ENCODE measurements at places on chromosomes 3 and 15.

DNA sequence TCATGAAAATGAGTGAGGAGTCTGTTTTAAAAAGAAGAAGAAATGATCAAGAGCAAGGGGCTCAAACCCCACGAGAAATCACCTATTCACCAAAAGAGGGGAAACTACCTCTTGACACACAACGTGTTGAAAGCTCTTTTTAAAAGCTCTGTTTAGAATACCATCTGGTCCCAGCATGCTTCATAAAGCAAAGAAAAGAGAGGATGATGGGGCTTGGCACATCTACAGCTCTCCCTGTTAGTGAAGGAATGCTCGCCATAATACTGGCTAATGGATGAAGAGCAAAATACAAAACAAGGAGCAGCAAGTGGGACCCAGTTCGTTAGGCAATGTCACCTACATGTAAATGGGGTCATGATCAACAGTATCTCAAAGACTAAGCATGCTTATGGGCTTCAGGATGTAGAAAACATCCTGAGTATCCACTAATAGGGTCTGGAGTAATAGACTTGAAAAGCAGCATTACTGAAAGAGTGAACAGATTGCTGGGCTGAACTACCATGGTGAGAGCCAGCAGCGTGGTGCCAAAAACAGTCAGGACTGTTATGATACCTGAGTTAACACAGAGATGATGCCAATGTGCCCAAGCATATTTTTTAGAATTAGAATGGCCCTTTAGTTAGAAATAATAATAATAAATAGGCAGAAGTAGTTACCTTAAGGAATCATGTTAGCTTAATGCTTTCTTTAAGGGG lies 159.7 kb upstream of the POU1F1 start:
- no peak for DNase-seq

GRCh38 chr3:160565442-160566403 lies at the start of gene KPNA4:
KPNA4 (minus strand) TSS chr3:160565571; CDS start chr3:160565282, 289 bp downstream.
- peak; percentile 98 for DNase-seq

GRCh38 chr15:31328969-31329639 lies 2.5 kb downstream of the KLF13 start:
- no peak for DNase-seq

DNA sequence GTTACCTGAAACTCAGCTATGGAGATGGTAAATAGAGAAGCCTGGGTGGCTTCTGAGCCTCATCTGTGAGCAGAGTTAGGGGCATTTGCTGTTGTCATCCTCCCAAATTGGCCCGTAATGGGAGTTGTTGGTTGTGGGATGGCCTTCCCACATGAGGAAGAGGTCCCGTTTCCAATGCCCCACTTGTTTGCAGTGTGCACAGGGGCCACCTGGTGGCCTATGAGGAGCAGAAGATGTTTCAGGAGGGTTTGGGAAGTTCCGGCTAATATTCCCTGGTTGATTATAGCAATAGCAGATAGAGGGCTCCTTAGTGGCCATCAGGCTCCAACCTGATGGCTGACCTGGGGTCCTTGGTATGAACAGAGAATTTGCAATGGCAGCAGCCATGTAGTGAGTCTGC lies 1546.5 kb downstream of the OTOL1 start:
- DNase-seq, result peak; percentile 2

- DNase-seq, result no peak
Measured at GRCh38 chr3:182606905-182607504, 186.3 kb upstream of the ATP11B start.

DNA sequence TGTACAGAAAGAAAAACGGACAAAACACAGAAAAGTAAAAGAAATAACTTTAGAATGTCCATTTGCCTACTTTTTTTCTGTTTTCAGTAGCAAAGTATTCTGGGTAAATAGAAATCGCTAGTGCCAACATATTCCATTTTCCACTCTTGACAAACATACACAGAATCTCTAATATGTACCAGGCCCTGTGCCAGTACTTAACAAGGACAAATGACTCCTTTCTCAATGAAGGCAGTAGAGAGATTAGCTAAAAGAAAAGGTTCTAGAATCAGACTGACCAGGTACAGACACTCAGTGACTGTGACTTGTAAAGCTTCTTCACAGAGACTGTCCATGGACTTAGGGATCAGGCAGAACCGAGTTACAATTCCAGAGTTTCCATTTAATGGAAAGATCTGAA lies 165.8 kb upstream of the STAC start:
- peak; percentile 36 for DNase-seq

GRCh38 chr3:138065949-138066348 lies 49.5 kb downstream of the DZIP1L start:
- no peak for DNase-seq

- DNase-seq, result peak; percentile 65
Measured at GRCh38 chr3:59609657-59610348, 560.0 kb upstream of the CFAP20DC start.

DNA sequence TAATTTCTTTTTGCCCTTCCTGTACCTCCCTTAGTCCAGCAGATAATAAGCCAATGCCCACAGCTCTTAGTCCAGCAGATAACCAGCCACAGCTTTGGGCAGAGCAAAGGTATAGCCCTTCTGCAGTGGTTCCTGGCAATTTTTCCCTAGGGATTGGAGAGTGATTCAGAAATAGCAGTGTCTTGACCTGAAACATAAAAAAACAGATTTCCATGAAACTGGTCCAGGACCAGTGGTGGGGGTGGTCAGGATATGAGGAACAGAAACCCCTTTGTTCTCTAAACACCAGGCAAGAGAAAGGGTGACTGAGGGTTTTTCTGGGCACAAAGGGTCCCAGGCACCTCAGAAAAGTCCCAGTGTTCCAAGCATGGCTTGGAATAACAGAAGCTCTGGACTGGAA lies 103.4 kb downstream of the ARRDC4 start:
- no peak for DNase-seq

DNA sequence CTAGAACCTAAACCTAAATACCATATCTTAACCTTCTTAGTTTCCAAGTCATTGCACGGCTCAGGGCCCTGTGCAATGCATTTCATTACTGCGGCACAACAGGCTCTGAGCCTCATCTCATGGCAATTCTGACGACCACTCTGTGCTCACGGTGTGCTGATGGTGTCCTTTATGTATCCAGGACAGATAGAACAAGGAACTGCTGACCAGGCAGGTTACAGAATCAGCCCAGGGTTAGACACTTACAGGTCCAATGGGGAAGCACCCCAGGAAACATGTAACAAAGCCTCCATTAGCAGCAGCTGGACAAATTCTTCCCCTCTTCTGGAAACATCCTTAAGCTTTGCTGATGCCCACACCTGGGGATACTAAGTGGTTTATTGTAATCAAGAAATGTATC lies 91.9 kb upstream of the NSMCE3 start:
- no peak for DNase-seq

DNA sequence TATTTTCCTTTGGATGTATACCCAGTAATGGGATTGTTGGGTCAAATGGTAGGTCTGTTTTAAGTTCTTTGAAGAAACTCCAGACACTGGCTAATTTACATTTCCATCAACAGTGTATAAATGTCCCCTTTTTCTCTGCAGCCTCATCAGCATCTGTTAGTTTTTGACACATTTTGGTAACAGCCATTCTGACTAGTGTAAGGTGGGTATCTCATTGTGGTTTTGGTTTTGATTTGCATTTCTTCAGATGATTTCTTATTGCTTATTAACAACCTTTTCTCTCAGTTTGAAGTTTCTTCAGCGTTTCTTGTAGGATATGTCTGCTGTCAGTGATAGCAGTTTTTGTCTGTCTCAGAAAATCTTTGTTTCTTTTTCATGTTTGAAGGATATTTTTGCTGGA lies 15.4 kb downstream of the GALK2 start:
- DNase-seq, result no peak

GRCh38 chr3:35679409-35680080 lies 40.2 kb downstream of the ARPP21 start:
- no peak for DNase-seq

GRCh38 chr15:69000091-69000490 lies 14.4 kb upstream of the NOX5 start:
- DNase-seq, result no peak

Data from NCI-H1092 treated with DMSO at 0.1 percent for 48 hours (cell line).